GM04504 (cell line): ENCODE measurements at places on chromosomes 11 and 22.

- DNase-seq: no peak
These were observed 23.9 kb downstream of the KDM4D start for GRCh38 chr11:94997437-94997836.

GRCh38 chr11:26583550-26583949, 11.5 kb upstream of the MUC15 start:
- DNase-seq: no peak

GRCh38 chr11:28566339-28567089, 458.3 kb downstream of the METTL15 start:
- DNase-seq: peak; percentile 74

- no peak for DNase-seq
These were observed 3.0 kb downstream of the GAS2L1 start for GRCh38 chr22:29309332-29310064.

- peak; percentile 19 for DNase-seq
These were observed 275.3 kb downstream of the C11orf87 start for GRCh38 chr11:109697140-109697843.

DNA sequence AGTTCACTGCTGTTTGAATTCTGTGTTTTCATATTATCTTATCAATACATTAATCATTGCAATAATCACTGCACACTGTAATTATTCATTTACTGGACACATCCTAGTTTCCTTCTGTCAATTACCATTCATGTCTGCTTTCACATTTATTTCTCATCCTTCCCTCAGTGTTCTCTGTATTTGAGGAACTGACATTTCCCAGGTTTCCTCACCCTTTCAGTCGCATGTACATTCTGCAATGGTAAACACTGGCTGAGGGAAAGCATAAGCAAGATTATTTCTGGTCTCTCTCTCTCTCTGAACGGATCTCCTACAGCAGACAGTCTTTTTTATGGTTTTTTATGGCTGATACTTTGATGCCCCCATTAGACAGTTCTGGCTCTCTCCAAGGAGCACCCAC, 4.2 kb upstream of the HBD start:
- no peak for DNase-seq

GRCh38 chr22:45934659-45935341, 42.2 kb downstream of the WNT7B start:
- DNase-seq: peak; percentile 73

DNA sequence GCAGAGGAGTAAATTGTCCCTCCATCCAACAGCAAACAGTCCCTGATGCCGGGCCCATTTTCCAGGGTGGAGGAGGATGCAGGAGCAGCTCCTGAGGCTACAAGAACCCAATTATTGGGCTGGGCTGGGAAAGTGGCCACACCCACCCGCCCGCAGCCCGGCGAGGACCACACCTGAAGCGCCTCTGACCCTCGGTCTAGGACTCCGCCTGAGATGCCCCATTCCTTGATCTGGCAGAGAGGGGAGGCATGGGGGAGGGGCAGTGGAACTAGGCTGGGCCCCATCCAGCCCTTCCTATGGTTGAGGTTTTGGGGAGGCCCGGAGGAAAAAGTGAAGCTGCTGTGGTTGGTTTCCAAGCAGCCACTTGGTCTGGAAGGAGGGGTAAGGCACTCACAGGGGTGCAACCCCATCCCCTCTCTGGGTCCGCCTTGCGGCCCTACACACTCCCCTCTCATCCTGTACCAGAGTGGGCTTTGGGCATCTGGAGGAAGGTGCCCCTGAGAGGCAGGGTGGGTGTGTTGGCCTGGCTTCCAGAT, 2.4 kb upstream of the LGALS1 start:
- no peak for DNase-seq

- no peak for DNase-seq
These were observed 31.2 kb upstream of the SMIM35 start for GRCh38 chr11:118117790-118118601.
